ENCODE measurements at places on chromosomes 11 and 22.

- no peak for DNase-seq
Measured at GRCh38 chr11:76419896-76420295, 24.9 kb upstream of the EMSY start.

DNA sequence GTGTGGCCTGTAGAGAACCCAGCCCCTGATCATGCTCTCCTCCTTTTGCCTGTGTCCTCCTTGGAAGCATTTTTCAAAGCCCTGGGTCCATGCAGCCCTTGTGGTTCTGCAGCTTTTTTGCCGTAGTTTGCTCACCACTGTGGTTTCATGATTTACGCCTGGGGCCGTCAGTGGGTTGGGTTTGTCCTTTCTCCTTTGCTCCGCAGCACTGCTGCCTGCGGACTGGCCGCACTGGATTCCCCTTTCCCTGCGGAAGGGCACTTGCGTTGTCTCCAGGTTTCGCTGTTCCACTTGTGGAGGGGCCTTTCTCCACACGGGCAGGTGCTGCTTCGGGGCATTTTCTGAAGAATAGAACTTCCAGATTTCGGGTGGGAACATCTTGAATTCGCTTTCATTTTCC is 1260.9 kb downstream of the BRD1 start:
- DNase-seq, result no peak

DNA sequence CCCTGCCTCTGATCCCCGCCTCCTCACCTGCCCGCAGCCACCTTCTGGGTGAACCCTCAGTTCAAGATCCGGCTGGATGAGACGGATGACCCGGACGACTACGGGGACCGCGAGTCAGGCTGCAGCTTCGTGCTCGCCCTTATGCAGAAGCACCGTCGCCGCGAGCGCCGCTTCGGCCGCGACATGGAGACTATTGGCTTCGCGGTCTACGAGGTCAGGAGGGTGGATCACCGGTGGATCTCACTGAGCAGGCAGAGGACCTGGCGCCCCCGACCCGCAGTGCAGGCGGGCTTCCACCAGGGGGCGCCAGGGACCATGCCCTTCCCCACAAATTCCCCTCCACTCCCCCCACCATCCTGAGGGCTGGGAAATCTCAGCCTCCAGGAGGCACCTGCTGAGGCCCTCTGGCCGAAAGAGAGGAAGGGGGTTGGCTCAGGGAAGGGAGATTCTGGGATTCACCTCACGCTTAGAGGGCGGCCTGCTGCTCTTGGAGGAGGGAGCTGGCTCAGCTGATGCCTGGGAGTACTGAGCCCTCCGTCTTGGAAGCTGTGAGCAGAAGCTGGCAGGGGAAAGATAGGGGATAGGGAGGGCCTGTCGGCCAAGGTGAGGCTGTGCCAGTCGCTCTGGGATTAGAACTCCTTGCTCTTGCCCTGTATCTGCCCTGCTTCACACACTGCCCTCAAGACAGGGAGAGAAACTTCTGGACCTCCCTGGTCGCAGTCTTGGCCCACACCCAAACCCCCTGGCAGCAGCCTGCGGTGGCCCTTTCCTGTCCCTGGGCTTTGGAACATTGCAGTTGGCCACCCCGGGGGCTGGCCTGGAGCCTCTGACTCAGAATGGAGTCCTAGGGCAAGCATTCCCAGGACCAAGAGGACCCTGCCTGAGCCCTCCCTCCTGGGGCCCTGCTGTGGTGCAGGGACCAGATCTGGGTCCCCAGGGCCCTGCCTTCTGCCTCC is 23.2 kb downstream of the CAPN1 start:
- DNase-seq, result no peak

GRCh38 chr11:77372726-77373125 is 71.2 kb upstream of the GDPD4 start:
- DNase-seq, result no peak

Measured in CMK (cell line).